ENCODE measurements at places on chromosomes 3 and 15.

DNA sequence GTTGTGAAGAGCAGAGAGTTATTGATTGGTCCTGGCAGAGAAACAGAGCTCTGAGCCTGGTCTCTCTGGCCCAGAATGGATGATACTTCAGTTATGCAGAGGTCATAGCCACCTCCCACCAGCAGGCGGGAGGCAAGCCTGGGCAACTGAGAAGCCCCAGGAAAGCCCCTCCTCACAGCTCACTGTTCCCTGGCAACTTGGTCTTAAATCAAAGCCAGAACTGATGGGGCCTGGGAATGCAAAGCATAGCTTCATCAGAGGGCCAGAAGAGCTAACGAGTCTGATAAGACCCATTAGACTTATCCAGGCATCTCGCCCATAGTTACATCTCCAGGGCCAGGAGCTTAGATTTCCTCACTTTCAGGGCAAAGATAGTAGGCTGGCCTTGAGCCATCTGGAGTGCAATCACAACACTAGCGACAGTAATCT lies 5.5 kb upstream of the COLQ start:
- no peak for DNase-seq

GRCh38 chr15:80645494-80646065 lies 49.5 kb upstream of the ABHD17C start:
- no peak for DNase-seq

DNA sequence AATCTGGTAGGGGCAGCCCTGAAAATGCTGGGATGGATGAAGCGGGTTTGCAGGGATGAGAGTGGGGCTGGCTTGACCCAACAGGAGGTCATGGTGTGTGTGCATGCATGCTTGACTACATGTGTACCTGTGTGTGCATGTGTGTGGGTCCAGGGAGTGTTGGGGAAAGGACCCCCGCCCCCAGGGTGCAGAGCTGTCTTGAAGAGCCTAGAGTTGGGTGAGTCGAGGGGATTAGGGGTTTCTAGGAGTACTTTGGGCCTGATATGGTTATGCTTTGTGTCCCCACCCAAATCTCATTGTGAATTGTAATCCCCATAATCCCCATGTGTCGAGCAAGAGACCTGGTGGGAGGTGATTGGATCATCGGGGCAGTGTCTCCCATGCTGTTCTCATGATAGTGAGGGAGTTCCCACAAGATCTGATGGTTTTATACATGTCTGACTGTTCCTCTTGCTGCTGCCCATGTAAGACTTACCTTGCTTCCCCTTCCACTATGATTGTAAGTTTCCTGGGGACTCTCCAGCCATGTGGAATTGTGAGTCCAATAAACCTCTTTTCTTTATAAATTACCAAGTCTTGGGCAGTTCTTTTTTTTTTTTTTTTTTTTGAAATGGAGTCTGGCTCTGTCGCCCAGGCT lies 5.2 kb upstream of the LCTL start:
- no peak for DNase-seq

DNA sequence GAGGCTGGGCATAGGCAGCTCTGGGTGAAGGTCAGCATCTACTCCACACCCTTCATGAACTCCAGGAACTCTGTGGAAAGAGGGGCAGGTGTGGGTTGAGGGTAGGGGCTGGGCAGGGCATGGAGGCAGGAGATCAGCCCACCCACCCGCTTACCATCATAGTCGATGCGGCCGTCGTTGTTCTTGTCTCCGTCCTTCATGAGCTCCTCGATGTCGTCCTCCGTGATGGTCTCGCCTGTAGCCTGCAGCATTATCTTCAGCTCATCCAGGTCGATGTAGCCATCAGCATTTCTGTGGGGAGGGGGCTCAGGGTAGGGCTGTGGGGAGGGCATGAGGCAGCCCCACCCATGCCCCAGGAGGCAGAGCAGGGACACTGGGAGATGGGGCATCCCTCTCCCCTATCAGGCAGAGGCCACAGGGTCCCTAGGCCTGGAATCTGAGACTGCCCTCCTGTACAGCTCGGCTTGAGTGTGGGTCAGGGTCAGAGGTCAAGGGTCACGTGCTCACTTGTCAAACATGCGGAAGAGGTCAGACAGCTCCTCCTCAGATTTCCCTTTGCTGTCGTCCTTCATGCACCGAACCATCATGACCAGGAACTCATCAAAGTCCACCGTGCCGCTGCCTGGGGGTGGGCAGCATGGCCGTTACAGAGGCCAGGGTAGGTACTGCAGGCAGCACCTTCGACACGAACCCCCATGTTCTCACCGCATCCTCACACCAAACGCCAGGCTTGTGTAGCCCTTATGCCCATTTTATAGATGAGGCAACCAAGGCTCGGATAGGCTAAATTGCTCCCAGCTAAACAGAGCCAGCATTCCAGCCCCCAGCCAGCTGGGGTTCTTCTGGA lies 2.4 kb downstream of the TNNC1 start:
- DNase-seq: no peak

- no peak for DNase-seq
Observed at GRCh38 chr3:78822726-78823125, 945.1 kb downstream of the ROBO1 start.

- no peak for DNase-seq
Observed at GRCh38 chr3:124492824-124493223, 237.4 kb upstream of the UMPS start.

DNA sequence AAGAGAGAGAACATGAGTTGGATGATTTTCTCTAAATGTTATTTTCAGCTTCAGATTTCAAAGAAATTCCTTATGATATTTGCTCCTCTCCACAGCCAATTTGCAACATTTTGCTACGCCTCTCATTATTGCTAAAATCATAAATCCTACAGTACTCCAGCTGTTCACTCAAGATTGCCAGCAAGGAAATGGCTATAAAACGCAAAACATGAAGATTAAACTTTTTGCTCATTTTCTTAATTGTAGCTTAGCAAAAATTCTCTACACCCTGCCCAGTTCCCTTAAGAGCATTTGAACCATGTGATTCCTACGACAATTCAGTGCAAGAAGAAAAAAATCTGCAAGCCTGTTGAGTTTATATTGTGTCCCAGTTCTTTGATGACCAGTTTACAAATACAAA lies 6.8 kb downstream of the CHRNA3 start:
- DNase-seq: no peak

DNA sequence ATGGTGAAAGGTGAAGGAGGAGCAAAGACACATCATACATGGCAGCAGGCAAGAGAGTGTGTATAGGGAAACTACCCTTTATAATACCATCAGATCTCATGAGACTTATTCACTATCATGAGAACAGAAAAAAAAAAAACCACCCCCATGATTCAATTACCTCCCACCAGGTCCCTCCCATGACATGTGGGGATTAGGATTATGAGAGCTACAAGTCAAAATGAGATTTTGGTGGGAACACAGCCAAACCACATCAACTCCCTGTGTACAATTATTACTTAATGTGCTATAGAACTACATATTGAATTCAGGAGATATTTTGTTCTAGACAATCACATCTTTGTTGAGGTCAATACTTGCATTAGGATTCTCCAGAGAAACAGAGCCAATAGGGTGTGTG lies 313.4 kb downstream of the CNTN6 start:
- no peak for DNase-seq

DNA sequence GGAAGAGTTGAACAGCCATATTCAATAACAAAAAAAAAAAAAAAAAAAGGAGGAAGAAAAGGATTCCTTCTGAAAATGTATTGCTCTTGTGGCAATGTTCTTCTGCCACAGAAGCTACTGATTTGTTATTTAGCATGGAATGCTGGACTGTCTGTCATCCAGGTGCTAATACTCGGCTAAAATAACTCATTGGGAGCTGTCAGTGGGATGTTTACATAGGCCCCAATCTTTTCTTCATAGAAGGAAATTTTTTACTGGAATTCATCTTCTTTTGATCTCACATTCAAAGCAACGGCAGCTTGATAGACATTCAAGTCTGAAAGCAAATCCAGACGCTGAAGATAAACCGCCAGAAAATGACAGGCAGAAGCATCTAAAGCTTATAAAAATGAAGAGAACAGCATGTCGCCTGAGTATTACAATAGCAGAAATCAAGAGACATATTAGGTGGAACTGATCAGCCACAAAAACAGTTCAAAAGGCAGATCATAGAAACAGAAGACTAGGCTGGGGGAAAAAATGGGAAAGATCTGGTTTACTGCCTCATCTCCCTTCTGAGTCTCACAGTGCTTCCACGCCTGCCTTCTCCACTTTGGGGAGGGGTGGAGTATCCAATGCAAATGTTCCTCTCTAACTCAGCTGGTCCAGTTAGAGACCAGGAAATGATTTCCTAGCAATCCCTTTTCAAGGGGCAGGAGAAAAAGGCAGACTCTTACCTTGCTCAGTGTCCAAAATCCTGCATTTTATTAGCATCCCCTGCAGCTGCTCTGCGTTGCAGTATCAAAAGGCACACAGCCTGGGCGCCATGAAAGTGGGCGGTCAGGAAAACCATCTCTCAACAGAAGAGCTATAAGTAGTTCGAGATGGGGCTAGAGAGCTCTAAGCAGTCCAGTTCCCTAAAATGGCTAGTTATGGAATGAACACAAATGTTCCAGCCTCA lies 451.9 kb downstream of the FOXP1 start:
- DNase-seq: no peak

DNA sequence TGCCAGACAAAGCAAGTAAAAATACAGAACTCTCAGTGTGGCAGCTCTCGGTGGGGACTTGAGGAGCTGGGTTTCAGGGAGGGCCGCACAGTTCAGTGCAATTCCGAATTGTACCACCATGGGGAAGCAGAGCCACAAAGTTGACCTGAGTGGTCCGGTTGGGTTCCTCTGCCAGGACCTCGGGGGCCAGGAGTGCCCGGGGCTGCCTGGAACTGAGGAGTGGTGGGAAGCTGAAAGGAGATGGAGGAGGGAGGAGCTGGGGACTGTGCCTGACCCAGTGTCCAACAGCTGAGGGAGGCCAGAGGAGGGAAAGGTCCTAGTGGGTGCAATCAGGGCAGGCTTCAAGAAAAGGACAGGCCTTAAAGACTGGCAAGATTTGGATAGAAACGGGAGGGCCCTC lies 32.2 kb upstream of the TRH start:
- DNase-seq: peak; percentile 23

GRCh38 chr3:10869460-10869859 lies 53.4 kb downstream of the SLC6A11 start:
- no peak for DNase-seq

DNA sequence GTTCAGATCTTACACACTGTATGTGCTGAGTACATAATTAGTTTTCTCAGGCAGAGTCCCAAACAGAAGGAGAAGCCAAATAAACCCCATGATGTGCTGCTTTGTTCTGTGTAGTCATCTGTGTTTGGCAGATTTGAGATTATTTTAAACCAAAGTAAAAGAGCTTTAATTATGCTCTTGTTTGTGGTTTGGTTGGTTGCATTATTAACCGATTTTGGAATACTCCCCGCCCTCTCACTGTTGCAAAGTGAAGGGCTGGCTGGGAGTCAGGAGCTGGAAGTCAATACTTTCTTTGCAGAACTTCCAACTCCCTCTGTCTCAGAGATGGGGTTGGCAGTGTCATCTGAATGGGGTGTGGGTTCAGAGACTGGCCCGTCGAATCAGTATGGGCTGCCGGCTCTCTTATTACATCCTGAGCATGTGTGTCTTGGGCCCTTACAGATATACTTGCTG lies 34.4 kb downstream of the SLCO3A1 start:
- no peak for DNase-seq

- no peak for DNase-seq
Observed at GRCh38 chr3:59873576-59874230, 823.9 kb upstream of the CFAP20DC start.

DNA sequence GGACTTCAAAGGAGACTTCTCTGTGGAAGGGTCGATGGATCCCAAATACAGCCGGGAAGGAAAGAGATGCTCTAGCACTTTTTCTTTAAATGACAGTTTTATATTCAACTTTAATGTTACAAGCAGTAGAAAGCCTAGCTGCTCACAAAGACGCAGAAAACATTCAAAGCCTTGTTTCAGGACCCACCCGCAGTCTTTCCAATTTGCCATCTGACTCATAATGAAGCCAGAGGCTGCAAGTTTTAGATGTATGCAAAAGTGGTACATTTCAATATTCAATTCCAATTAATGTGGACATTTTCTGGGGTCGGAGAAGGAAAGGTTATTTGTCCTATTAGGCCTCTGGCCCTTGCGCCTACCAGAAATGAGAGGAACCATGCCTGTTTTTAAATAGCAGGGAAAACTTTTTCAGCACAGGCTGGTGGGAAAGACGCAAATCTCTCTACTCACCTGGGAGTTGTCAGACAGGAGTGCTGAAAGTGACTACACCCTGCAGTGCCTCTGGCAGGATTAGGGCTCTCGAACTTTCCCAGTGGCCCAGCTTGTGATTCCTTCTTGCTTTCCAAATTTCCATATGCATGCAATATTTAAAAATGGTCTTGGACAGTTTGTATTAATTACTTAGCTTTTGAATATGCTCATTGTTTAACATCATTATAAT lies 117.4 kb upstream of the MBNL1 start:
- no peak for DNase-seq

DNA sequence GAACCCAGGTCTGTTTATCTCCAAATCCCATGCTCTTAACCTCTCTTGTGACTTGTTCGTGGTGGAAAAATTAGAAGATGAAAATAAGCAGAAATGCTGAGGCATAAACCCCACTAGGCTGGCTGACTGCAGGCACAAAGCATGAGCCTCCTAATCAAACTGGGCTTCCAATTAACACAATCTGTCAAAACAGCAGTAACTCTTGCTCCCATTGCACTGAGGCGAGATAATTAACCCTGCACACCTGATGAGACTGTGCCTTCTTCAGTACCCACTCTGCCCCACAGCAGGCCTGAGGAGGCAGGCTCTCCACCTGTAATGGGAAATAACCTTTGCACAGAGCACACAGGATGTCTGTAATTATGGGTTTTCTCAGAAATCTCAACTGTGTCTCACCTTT lies 284.4 kb upstream of the WNT5A start:
- DNase-seq: no peak

DNA sequence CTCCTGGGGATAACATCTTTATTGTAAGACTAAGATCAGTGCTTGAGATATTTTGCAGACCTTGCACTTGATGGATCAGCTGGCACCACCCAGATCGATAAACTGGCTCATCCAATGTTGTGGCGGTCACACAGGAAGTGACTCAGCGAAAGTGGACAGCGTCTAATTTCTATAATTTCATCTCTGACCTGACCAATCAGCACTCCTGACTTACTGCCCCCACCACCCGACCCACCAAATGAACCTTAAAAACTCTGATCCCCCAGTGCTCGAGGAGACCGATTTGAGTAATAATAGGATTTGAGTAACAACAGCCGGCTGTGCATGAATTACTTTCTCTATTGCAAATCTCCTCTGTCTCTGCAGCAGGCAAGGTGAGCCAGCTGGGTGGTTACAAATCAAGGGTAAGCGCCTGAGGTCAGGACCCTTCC lies 62.7 kb upstream of the RNU6-1 start:
- no peak for DNase-seq
